ENCODE measurements at places on chromosomes 13 and 19. TPM values are rescaled to one million over a fixed set of nuclear protein-coding genes. Genes with fewer than 3 reads are reported as not detected.
A peak's percentile ranks its signal among the peaks of the same experiment; 100 is the strongest.

The GTF2F1 gene
- total RNA-seq, result 61.2 TPM

The ATP4B gene
- not detected for total RNA-seq

The COLGALT1 gene
- total RNA-seq, result 48.5 TPM

The NOP53 gene
- total RNA-seq, result 325 TPM

The GRIN2D gene
- total RNA-seq, result 6.2 TPM

The LILRB4 gene
- not detected for total RNA-seq

The SMIM17 gene
- total RNA-seq, result 0.28 TPM

The SAFB gene
- total RNA-seq, result 110 TPM

The CALR3 gene
- total RNA-seq, result 0.44 TPM

- no peak for DNase-seq
These were observed 12.8 kb upstream of the ADGRL1 start for GRCh38 chr19:14218620-14219330.

- no peak for DNase-seq
These were observed 36.2 kb downstream of the METTL21C start for GRCh38 chr13:102658660-102659059.

DNA sequence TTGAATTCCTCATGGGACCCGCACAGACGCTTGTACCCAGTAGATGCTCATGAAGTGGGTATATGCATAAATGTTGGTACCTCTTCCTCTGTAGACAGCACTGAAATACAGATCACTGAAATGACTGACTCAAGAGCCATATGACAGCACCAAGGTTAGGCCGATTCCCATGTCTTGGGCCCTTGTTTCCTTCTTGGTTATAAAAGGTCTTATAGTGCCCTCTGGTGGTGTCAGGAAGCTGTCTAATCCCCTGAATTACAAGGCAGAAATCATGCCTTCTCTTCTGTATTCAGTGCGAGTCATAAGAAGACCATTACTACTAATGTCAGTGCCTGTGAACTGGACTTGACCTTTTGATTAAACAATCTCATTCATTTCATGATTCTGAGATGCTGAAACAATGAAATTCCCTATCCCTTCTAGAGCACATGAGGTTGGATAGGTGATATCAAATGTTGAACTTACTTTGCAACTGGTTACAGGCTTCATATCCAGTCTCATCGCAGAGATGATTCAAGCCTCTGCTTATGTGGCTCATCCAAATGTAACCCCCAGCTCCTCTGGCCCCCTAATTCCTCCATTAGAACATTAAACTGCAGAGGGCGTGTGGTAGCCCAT is 59.7 kb downstream of the SPATA13 start:
- DNase-seq, result peak; percentile 47

DNA sequence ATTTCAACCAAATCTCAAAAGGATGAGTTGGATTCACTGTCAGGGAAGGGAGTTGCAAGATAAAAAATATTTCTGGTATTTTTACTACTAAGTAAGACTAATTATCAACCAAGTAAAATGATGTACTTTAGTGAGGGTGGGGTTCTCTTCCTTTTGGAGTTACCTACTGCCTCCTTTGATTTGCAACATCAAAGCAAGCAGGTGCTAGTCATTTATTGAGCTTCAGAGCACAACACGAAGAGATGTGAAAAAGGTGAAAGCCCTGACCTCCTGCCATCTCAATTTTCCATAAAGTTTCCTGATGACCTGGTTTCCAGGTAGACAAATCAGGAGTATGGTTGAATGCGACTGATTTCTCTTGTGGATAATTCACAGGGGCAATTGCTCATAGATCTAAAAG is 96.0 kb downstream of the CDADC1 start:
- no peak for DNase-seq

DNA sequence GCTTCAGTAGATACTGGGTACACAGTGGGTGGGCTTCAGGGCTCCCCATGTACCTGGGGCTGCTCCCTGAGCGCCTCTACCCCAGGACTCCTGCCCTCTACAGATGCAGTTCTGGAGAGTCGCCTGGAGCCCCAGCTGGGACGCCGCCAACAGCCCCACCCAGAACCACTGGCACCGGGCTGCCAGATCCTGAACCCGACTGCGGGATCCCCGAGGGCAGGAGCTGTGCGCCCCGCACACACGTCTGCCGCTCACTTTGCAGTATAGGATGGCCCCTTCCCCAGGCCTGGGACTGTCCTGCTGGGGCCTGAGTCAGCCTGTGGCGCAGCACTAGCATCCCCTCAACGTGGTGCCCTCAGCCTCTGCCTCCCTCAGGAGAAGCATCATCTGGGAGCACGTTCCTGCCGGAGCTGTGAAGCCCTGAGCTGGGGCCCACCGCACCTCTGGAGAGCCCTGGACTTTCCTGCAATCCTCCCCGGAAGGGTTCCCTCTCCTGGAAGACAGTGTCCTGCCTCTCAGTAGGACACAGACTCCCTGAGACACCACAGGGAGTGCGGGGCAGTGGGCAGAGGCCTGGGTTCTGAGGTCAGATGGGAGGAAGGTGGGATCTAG is 3.7 kb downstream of the REXO1 start:
- DNase-seq, result no peak

DNA sequence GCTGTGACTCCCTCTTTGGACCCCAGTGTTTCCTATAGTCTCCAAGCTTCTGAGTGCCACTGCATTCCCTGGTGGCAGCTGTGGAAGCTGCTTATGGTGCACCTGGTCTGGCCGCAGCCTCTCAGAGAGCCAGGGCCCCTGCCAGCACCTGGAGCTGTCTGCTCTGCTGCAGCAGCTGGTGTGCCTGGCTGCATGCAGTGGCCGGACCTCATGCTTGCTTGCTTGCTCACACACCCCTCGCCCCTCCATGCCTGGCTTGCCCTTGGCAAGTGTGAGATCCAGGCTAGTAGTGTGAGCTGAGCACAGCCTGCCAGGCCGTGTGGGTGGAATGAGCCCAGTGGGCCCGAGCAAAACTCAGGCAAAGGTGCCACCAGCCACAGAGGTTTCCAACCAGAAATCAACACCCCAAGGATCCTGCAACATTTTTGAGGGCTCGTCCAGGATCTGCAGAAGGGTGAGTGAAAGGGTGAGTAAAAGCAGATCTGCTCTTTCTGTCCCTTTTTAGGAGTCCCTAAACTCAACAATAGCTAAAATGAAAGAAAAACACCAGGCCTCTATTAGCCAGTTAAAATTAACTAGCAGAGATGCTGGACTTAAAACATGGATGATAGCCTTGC is 7.6 kb upstream of the MLLT1 start:
- no peak for DNase-seq

DNA sequence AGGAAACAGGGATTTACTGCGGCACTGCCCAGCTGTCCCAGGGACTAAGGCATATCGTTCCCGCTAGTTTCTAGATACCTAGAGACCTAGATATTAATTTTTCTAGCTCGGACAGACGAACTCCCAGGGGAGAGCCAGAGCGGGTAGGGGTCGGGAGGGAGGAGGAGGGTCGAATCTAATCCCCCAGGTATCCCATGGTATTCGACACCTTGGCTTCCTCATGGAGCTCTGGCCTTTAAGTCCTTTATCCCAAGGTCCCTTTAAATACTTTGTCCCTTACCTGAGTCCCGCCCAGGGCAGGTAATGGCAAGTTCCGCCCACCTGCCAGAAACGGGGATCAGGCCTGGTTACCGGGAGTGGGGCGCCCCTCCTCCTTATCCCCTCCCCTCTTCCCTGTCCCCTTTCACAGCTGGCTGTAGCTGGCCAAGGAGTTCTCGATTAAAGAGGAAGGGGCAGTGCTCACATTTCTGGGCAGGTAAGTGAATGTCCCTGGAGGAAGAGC is at the start of gene PRRG2:
Gene PRRG2 (plus strand): TSS at position 310 of the 502 bp plus-strand sequence. CDS start 1,904 bp downstream, outside the sequence.
- peak; percentile 47 for DNase-seq

DNA sequence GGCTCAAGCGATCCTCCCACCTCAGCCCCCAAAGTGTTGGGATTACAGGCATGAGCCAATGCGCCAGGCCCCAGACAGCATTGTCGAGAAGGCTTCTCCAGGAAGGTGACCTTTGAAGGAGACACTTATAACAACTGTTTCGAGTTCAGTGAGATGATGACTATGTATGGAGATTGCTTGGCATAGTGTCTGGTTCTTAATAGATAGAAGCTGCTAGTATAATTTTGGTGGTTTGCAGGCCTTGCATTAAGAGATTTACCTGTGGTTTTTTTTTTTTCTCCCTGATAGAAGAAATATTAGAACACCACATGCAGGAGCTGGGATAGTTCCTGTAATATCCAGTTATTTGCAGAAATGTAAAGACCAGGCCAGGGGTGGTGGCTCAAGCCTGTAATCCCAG is 3.7 kb downstream of the MARCHF2 start:
- no peak for DNase-seq

- DNase-seq, result no peak
These were observed 843 bp downstream of the NR2F6 start for GRCh38 chr19:17244618-17245534.

All from H9 (cell line).